ENCODE measurements at places on chromosomes 5 and 9. TPM values are rescaled to one million over a fixed set of nuclear protein-coding genes. Genes with fewer than 3 reads are reported as not detected.

DNA sequence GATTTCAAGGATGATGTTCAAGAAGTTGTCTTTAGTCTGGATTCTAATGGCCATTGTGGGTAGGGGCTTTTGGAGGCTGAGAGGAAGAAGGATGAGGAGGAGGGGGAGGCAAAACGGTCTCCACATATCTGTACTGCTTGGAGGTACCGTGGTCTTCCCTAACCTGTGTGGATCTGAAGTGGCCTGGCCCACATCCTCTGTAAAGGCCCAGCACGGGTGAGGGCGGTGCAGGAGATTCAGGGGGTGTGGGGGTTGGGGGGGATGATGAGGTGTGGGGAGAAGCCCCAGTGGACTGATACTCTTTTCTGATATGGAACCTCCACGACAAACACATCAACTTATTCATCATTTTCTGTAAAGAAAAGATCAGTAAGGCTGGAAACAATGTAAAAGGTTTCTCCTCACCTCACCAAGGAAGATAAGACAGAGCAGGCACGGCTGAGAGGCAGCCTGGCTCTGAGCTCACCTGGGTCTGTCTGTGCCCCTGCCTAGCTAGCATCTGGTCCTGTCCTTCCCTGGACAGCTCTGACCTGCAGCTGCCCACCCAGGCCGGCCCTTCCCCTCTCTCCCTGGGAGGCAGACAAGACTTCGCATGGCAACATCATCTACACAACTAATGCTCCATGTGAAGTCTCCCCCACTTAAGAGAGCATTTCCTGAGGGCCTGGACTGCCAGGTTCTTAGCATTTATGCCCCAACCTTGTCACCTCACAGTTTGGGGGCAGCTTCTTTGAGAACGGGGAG is 5.6 kb upstream of the IL3 start:
- no peak overlapping the region for H3K27ac ChIP-seq
- peaks cover 27% of the 10 kb centered on the region for H3K4me1 ChIP-seq
- no peaks in the 10 kb centered on the region for H3K36me3 ChIP-seq
- peak; percentile 3 for DNase-seq
- H3K27me3 ChIP-seq: peaks cover 2% of the 10 kb centered on the region
- H3K4me3 ChIP-seq: no peak overlapping the region

GRCh38 chr5:155106221-155106620 is 92.7 kb downstream of the KIF4B start:
- DNase-seq: no peak
- H3K4me3 ChIP-seq: no peak overlapping the region
- no peaks in the 10 kb centered on the region for H3K36me3 ChIP-seq
- H3K27me3 ChIP-seq: peaks cover 6% of the 10 kb centered on the region
- H3K4me1 ChIP-seq: no peaks in the 10 kb centered on the region

DNA sequence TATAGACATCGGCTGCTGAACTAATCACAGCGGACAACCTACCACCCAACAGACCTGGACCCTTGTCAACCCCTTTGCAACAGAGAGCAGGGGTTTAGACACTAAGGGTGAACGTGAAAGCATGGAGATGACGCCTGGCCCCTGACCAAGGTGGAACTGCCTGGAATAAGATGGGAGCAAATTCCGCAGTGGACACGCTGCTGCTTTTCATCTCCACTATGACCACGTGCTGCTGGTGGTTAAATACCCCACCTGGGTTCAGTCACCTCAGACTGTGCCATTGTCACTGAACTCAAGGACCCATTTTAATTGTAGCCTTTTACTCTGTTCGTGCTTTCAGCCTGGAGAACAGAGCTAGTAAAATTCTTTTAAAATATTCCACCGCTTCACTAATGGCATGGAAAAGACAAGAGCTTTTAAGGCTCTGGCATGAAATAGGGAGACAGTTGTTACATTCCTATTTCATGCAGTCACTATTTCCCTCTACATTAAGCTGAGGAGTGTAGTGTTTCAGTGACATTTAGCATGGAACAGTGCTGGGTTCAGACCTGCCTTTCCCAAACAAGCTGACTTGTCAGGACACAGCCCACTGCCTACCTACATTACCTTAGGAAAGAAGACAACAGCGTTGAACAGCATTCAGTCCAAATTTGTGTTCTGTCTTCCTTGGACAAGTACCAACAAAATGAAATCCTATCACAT is 96.8 kb downstream of the ANKRD18B start:
- peaks cover 5% of the 10 kb centered on the region for H3K4me1 ChIP-seq
- no peak for DNase-seq
- no peaks in the 10 kb centered on the region for H3K36me3 ChIP-seq
- H3K27me3 ChIP-seq: peaks cover 23% of the 10 kb centered on the region

SETD9 gene
- 5.4 TPM for total RNA-seq

DNA sequence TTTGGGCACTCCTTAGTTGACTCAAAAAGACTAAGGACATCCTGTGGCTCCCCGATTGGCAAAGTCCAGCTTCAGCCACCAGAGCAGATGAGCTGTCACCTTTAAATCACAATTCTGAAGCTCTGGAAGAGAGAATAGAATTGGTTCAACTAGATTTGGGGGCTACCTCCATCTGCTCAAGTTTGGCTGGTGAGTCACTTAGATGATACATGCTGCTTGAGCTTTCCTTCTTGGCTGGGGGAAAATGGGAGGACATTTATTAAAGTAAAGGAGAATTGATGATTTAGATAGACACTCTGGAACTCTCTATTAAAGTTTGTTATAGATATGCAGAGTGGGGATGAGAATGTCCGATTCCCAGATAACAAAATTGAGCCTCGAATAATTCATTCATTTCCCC is 30.0 kb upstream of the GRIA1 start:
- no peak for DNase-seq
- H3K4me3 ChIP-seq: no peak overlapping the region
- no peaks in the 10 kb centered on the region for H3K27me3 ChIP-seq

GRCh38 chr5:9920697-9921096 is 290.5 kb upstream of the TAS2R1 start:
- no peaks in the 10 kb centered on the region for H3K4me1 ChIP-seq
- H3K27me3 ChIP-seq: no peaks in the 10 kb centered on the region
- H3K36me3 ChIP-seq: no peaks in the 10 kb centered on the region
- H3K27ac ChIP-seq: no peak overlapping the region
- DNase-seq: no peak

ANKRD18B gene
- total RNA-seq: 2.2 TPM

- H3K36me3 ChIP-seq: no peaks in the 10 kb centered on the region
- H3K27ac ChIP-seq: no peak overlapping the region
- H3K4me3 ChIP-seq: no peak overlapping the region
- peaks cover 6% of the 10 kb centered on the region for H3K27me3 ChIP-seq
- H3K4me1 ChIP-seq: no peaks in the 10 kb centered on the region
- no peak for DNase-seq
These were observed 14.9 kb downstream of the ADAMTSL1 start for GRCh38 chr9:18488886-18489285.

DNA sequence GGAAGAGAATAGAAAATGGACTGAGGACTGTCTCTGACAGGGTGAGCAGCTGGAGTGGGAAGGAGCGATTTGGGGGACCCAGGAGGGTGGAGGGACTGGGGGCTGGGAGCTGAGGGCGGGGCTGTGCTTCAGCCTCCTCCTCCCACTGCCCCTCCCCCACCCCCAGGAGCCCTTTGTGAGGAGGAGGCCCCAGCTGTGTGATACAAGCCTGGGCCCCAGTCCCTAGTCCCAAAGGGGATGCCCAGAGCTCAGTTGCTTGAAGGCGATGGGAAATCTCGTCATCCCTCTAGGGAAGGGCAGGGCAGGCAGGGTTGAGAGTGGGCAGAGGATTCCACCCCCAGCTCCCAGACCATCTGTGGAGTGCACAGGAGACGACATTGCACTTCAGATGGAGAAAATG is at the start of gene SPATA31E1:
SPATA31E1 (plus strand) TSS at position 251 of the 400 bp plus-strand sequence; CDS start at position 266, 15 bp downstream.
- no peak within 1 kb of the TSS for H3K4me3 ChIP-seq
- no peak within 1 kb of the TSS for H3K27ac ChIP-seq
- no peaks in the 10 kb centered on the region for H3K27me3 ChIP-seq
- peaks cover 11% of the 10 kb centered on the region for H3K4me1 ChIP-seq

DNA sequence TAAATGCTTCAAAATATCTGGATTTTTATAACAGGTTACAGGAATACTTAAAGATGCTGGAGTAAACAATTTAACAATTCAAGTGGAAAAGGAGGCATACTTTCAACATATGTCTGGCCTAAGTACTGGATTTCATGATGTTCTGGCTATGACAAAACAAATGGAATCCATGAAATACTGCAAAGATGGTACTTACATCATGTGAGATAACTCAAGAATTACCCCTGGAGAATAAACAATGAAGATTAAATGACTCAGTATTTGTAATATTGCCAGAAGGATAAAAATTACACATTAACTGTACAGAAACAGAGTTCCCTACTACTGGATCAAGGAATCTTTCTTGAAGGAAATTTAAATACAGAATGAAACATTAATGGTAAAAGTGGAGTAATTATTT is 35.6 kb downstream of the SLC30A5 start:
- H3K4me1 ChIP-seq: no peaks in the 10 kb centered on the region
- H3K36me3 ChIP-seq: peaks cover 31% of the 10 kb centered on the region
- H3K4me3 ChIP-seq: no peak overlapping the region
- no peak overlapping the region for H3K27ac ChIP-seq

SLCO6A1 gene
- not detected for total RNA-seq

DNA sequence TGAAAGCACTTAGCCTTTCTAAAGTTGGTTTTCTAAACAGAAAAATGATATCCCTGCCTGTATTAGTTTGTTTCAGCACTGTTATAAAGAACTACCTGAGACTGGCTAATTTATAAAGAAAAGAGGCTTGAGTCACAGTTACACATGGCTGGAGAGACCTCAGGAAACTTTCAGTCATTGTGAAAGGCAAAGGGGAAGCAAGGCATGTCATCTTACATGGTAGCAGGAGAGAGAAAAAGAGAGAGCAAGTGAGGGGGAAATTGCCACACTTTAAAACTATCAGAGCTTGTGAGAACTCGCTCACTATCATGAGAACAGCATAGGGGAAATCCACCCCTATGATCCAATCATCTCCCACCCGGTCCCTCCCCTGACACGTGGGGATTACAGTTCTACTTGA is 64.9 kb downstream of the FAM170A start:
- H3K27me3 ChIP-seq: peaks cover 3% of the 10 kb centered on the region
- no peak overlapping the region for H3K4me3 ChIP-seq
- H3K4me1 ChIP-seq: no peaks in the 10 kb centered on the region
- no peaks in the 10 kb centered on the region for H3K36me3 ChIP-seq
- H3K27ac ChIP-seq: no peak overlapping the region
- no peak for DNase-seq

DNA sequence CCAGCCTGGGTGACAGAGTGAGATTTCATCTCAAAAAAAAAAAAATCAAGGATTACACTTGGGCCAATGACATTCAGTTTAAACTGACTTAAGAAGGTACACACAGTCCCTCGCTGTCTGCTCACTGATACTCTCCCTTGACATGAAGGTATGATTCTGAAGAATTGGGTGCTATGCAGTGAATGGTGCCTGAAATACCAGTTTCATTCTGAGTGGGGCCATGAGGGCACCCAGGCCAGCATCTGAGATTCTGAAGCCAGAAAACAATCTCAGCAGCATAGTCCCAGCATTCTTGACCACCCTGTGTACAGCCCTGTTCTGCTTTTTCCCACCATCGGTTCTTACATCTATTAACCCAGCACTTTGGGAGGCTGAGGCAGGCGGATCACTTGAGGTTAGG is 7.8 kb upstream of the ZNF354B start:
- H3K4me1 ChIP-seq: no peaks in the 10 kb centered on the region
- peaks cover 16% of the 10 kb centered on the region for H3K27me3 ChIP-seq
- H3K36me3 ChIP-seq: no peaks in the 10 kb centered on the region
- H3K27ac ChIP-seq: no peak overlapping the region
- no peak overlapping the region for H3K4me3 ChIP-seq

- no peaks in the 10 kb centered on the region for H3K36me3 ChIP-seq
- no peaks in the 10 kb centered on the region for H3K27me3 ChIP-seq
- DNase-seq: no peak
- no peak overlapping the region for H3K4me3 ChIP-seq
- H3K4me1 ChIP-seq: no peaks in the 10 kb centered on the region
These were observed 334.7 kb downstream of the NR2F1-AS1 start for GRCh38 chr5:93246090-93246855.

DNA sequence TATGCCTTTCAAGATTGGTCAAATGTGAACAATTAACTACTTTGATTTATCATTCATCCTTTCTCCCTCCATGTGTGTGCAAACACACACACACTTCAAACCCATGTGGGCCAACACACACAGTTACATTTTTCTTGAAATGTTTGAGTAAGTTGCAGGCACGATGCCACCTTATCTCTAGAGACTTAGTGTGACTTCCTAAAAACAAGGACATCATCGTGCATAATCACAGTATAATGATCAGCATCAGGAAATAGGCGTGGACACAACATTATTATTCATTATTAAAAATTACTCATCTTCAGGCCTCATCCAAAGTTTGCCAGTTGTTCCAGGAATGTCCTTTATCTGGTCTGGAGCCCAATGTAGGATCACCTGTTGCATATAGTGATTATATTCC is 209.5 kb downstream of the GNA14 start:
- H3K27me3 ChIP-seq: no peaks in the 10 kb centered on the region
- H3K27ac ChIP-seq: no peak overlapping the region
- H3K36me3 ChIP-seq: no peaks in the 10 kb centered on the region
- H3K4me3 ChIP-seq: no peak overlapping the region
- no peak for DNase-seq

OTULIN gene
- total RNA-seq: 48.0 TPM

- no peak overlapping the region for H3K4me3 ChIP-seq
- no peak for DNase-seq
- no peaks in the 10 kb centered on the region for H3K36me3 ChIP-seq
These were observed 75.0 kb downstream of the GCNT1 start for GRCh38 chr9:76534026-76534425.

RNF183 gene
- total RNA-seq: 0.37 TPM

GRCh38 chr5:53035868-53036381 is 46.8 kb downstream of the ITGA2 start:
- DNase-seq: peak; percentile 20
- H3K27ac ChIP-seq: no peak overlapping the region
- peaks cover 33% of the 10 kb centered on the region for H3K4me1 ChIP-seq
- peaks cover 6% of the 10 kb centered on the region for H3K27me3 ChIP-seq
- no peak overlapping the region for H3K4me3 ChIP-seq
- H3K36me3 ChIP-seq: no peaks in the 10 kb centered on the region

- peaks cover 98% of the 10 kb centered on the region for H3K4me1 ChIP-seq
- peak overlapping the region; percentile 96 for H3K27ac ChIP-seq
- peak; percentile 71 for DNase-seq
- peak overlapping the region; percentile 71 for H3K4me3 ChIP-seq
- H3K27me3 ChIP-seq: no peaks in the 10 kb centered on the region
These were observed 15.1 kb upstream of the TNFAIP8 start for GRCh38 chr5:119340597-119341218.

PCA3 gene
- not detected for total RNA-seq

DNA sequence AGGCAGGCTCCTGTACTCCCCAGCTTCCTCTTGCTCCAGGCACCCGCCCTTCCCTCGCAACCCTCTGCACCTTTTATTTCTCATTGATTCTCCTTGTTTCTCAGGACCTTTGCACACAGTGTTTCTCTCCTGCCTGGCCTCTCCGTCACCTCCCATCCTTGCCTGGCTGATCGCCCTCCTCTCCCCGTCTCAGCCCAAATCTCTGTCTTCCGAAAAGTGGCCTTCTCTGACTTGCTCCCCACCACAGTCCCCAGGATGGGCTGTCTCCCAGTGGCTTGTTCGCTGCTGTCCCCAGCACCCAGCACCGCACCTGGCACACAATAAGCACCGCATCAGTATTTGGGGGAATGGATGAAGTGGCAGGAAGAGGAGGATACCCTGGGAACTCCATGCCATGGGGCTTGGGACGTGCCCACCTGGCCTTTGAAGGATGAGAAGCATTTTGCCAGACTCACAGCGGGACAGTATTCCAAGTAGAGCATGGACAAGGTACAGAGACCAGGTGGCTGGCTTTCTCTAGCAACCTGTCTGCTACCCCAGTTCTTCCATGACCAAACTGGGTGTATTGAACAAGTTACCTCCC is 62.5 kb downstream of the LMX1B start:
- no peak for DNase-seq
- peaks cover 60% of the 10 kb centered on the region for H3K27me3 ChIP-seq
- no peak overlapping the region for H3K27ac ChIP-seq
- H3K4me1 ChIP-seq: peaks cover 12% of the 10 kb centered on the region

Data from activated CD4-positive, alpha-beta T cell treated with anti-CD3 and anti-CD28 coated beads for 36 hours (primary cell).